Activated CD4-positive, alpha-beta T cell treated with anti-CD3 and anti-CD28 coated beads, Interleukin-2, amount 10 ng/mL, durations not matched to agents 7 days and 5 days (primary cell): ENCODE measurements at places on chromosomes 2 and 18.

DNA sequence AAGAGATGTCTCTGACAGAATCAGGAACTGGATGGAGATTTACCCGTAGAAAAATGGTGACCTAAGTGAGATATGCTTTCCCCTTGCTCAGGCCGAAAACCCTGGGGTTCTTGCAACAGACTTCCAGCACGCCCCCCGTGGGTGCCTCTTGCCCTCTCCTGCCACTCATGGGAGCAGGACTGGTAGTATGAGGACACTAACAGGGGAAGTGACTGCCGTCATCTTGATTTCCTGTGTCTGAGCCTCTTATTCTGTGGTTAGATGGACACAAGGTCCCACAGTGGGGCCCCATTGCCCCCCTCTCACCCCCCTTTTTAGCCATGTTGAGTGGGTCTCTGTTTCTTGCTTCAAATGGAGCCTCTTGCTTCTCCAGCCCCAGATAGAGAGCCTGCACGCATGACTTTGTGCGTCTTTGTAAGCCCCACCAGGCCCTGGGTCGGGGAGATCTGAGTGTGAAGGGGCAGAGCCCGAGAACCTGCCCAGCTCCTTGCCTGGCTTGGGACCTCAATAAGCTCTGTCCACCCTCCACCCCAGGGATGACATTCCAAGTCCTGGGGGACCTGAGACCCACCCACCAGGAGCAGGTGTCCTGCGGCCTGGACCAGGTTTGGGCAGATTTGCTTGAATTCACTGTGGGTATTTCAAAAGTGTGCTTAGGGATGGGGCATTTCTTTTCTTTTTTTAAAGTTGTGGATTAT, 12.6 kb downstream of the GNLY start:
- no peak for DNase-seq

- no peak for DNase-seq
Measured at GRCh38 chr18:24265502-24266064, 126.7 kb downstream of the CABYR start.

DNA sequence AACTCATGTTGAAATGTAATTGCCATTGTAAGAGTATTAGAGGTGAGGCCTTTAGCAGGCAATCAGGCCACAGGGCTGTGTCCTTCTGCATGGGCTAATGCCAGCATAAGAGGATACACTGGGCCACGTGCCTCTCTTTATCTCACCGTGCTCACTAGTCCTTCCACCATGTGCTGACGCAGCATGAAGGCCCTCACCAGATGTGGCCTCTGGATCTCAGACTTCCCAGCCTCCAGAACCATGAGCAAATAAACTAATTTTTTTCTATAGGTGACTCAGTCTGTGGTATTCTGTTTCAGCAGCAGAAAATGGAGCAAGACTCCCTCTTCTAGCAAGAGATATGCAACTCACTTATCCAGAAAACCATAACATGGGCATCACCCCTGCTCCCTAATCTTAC, 149.7 kb upstream of the ZNF236 start:
- DNase-seq: no peak

DNA sequence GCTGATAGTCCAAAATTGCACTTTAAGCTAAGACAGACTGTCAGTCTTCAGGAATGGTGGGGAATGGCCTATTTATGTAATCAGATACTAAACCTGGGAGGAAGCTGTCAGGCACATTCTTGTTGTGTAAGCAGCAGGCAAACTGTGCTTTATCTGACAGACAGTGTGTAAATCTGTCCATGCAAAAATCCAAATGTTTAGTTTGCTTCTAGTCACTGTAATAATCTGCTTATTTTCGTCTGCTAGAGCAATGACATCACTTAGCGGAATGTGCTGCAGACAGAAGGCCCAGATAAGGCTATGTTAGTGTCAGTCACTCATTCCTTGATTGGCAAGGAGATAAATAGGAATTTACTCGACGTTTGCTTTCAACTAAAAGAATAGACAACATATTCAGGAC, 263.5 kb downstream of the ZNF407 start:
- DNase-seq: no peak

- no peak for DNase-seq
Measured at GRCh38 chr18:48860269-48861180, 90.2 kb downstream of the SMAD7 start.

GRCh38 chr18:28511413-28511821, 334.5 kb upstream of the CDH2 start:
- DNase-seq: no peak

- no peak for DNase-seq
Measured at GRCh38 chr2:128646091-128646490, 327.4 kb upstream of the HS6ST1 start.

DNA sequence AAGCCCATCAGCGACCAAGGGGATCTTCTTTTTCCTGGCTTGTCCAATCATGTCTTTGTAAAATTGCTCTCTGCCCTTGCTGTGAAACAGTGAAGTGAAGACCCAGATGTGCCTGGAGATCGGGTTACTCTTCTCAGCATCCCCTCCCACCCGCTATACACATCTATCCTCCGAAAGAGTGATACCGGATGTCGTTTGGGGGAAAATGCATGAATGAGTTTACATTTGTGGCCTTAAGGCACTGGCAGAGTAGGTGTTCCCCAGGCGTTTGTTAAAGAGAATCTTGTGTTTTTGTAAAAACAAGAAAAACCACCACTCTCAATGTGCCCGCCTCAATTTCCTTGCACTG, 528.3 kb downstream of the CMPK2 start:
- no peak for DNase-seq

DNA sequence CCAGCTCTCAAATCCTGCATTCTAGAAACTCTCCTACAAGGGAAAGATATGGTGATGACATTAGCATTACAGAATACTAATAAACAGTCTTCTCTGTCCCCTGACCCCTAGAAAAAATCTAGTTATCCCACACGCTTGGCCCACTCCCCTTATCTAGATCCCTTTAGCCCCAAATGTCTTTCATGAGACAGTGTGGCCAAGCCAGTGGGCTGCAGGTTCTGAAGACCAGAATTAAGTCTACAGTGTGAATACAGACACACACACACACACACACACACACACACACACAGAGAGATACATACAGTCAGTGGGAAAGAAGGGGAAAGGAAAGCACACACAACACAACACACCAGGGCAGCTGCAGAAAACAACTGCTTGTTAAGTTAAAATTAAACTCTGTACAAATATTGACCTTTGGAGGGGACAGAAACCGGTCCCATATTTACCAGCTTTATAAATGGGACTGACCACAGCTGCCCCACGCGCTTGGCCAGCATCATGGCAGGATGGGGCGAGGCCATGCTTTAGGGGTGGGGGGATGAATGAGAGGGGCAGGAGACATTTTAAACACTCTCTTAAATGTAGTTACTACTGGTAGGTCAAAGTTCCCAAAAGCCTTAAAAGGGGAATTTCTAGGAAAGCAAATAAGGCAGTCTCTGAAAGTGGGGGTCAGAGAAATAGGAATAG, 49.1 kb downstream of the NHEJ1 start:
- no peak for DNase-seq

GRCh38 chr2:179051250-179051649, 1.3 kb upstream of the CCDC141 start:
- no peak for DNase-seq
